AG20443 (cell line): ENCODE measurements at places on chromosomes 2 and 18.

DNA sequence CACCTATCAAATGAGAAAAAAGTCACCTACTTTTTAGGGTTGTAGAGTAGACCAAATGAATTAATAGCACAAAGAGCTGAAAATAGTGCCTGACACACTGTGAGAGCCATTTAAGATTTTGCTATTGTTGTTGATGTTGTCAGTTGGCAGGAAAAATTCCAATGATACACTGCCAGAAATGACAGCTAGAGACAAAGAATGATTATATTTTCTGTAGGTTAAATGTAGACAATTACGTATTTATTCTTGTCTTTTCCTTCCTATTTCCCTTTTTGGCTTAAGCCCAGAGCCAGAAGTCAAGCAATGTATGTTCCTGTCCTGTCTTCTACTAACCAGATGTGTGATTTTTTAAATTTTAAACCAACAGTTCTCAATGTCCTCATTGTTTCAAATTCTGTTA lies 17.2 kb downstream of the NRXN1 start:
- no peak for DNase-seq

DNA sequence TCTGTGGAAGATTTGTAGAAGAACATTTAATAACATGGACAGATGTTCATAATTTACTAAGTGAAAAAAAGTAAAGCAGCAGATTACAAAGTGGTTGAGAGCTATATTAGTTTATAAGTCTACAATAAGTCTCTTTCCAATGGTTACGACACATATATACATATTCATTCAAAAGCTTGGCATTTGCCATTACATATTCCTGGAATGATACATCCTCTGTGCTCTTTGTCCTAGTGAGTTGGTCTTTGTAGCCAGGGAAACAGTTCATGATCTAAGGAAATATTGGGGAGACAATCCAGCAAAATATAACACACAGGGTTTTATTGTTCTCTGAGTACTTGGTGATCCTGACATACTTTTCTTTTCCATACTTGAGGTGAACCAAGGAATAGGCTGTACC lies 32.5 kb upstream of the SOS1 start:
- DNase-seq = no peak

DNA sequence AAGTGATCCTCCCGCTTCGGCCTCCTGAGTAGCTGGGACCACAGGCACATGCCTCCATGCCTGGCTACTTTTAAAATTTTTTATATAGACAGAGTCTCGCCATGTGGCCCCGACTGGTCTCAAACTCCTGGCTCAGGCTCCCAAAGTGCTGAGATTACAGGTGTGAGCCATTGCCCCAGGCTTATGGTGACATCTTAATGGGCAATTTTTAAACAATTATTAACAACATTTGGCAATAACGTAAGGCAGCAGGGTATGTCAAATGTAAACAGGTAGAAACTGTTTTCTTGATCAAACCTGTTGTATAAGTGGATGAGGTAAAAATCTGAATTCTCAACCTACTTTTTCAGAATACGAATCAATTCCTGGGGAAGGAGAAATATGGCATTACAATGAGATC lies 11.0 kb downstream of the FECH start:
- no peak for DNase-seq

GRCh38 chr2:143716522-143716921 lies 587.3 kb downstream of the ARHGAP15 start:
- no peak for DNase-seq

- no peak for DNase-seq
These were observed 33.7 kb downstream of the RAMP1 start for GRCh38 chr2:237892984-237893595.

DNA sequence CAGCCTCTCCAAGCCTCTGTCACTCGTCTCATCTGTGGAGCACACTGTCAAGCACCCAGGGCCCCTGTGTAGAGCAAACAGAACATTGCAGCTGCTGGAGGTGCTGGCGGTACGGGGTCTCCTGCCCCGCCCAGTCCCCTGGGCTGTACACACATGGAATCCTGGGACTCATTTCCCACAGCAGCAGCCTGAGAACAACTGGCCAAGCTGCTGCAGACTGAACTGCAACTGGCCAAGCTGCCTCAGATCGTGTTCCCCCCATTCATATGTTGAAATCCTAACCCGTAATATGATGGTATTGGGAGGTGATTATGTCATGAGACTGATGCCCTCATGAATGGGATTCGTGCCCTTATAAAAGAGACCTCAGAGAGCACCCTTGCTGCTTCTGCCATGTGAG lies 130.5 kb downstream of the NCK2 start:
- no peak for DNase-seq

GRCh38 chr2:162174746-162175145 lies 22.7 kb upstream of the GCG start:
- no peak for DNase-seq

DNA sequence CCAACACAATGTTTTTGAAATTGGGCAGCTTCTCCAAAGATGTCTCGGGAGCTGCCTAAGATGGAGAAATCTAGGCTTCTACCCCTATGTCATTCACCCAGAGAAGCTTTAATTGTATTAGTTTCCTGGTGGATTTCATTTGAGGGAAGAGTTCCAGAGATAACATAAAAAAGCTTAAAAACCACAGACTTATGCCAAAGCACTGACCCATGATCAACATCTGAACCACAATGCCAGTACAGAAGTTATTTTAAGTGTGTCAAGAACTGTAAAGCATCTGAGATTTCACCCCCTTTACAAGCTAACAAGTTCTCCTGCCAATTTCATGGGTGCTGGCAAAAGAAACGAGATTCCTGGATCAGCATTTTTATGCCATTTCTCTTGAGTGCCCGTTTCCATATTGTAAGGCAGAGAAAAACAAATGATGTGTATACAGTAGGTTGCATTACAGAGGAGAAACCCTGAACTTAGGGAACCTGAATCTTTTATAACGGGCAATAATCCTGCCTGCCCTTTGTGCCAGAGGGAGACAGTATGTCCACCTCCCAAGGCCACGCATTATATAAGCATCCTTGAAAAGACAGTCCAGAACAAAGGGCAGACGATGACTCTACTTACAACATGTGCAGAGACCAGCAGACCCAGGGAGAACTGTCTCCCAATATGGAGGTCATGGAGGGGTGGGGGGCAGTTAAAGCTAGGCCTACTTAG lies 44.1 kb downstream of the MREG start:
- no peak for DNase-seq

DNA sequence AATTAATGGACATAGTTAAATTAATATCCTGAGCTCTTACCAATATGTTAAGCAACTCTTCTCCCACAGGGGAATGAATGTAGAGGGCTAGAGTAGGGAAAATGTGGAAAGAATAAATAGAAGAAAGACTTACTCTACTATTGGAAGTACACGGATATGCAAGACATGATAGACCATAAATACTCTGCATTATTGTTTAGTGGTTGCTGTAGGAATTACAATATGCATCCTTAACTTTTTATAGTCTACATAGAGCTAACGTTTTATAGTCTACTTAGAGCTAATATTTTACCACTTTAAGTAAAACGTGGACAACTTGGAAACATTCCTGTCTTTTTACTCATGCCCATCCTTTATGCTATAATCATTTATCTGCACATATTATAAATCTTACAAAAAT lies 163.8 kb upstream of the GALNT5 start:
- DNase-seq = no peak

DNA sequence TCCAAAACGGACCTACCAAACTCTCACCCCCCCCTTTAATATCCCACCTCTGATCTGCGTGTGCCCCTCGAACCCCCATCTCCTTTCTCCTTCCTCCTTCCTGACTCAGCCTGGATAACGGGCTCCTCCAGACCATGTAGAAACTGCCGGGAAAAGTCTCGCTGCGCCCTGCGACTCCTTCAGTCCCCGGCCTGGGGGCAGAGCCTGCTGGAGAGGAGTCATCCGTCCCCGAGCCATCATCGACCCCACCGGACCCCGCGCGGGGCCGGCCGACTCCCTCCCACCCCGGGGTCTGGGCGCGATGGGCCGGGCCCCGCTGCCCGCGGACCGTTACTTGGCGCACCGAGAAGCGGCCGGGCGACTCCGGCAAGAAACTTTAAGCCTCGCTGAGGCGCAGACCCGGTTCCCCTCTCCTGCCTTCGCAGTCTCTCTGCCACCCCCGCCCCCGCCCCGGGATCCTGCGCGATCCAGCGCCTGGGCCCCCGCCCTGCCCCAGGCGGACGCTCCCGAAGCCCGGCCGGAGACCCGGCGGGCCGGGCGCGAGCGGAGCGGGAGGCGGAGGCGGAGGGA lies 3.4 kb downstream of the ZEB2 start:
- peak; percentile 62 for DNase-seq

DNA sequence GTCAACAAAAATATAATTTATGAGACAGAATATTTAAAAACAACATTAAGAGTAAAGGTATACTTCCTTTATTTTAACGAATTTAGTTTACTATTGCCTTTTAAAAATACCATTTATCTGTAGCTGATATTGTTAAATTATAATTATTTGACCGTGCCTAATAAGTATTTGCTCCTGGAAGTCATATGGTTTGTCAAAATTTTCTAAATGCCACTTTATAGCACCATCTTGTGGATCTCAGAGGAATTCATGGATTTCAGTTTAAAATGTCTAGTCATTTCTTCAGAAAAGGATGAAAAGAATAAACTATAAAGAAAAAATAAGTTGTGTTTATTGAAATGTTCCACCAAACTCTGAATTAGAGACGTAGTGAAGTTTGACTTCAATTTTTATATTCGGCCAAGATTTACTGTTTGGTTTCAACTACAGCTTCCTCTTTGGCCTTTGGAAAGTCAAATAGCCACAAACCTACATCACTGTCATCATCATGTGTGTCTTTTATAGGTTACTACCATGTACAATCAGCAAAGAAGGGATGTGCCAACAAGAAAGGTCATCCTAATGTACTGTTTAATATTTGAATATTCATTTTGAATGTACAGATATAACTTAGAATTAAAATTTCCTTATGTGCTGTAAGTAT lies 10.3 kb upstream of the FTCDNL1 start:
- DNase-seq = peak; percentile 25

DNA sequence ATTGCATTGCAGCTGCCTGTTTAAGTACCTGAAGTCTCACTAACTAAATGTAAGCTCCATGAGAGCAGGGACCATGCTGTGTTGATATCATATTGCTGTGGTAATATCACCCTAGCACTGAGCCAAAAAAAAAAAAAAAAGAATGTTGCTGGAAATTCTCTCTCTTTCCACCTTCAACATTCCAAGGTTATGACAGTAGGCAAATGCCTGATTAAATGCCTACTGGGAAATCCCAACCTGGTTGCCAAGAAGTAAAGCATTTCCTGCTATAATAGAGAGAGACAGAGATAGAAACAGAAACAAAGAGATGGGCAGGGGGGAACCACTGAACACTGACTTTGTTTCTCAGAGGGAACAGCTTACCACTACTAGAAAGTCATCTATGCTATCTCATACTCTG lies 1604.2 kb downstream of the LRP1B start:
- no peak for DNase-seq

DNA sequence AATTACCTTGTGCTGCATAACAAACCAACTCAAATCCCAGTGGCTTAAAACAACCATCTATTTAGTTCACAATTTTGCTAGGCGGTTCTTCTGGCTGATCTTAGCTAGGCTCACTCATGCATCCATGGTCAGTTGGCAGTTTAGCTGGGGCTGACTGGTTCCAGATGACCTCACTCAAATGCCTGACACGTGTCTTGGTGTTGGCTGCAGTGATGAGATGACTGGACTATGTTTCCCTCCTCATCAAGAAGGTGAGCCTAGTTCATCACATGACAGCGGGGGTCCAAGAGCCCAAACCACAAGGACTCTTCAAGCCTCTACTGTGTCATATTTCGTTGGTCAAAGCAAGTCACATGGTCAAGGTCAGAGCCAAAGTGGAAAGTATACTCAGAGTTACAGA lies 42.7 kb upstream of the ACTR3 start:
- DNase-seq = peak; percentile 70

- no peak for DNase-seq
These were observed 231.6 kb upstream of the NT5C1B start for GRCh38 chr2:18820966-18821365.

- no peak for DNase-seq
These were observed 12.3 kb upstream of the ROCK2 start for GRCh38 chr2:11356764-11357163.

GRCh38 chr2:223008162-223008561 lies 43.8 kb upstream of the KCNE4 start:
- peak; percentile 61 for DNase-seq

DNA sequence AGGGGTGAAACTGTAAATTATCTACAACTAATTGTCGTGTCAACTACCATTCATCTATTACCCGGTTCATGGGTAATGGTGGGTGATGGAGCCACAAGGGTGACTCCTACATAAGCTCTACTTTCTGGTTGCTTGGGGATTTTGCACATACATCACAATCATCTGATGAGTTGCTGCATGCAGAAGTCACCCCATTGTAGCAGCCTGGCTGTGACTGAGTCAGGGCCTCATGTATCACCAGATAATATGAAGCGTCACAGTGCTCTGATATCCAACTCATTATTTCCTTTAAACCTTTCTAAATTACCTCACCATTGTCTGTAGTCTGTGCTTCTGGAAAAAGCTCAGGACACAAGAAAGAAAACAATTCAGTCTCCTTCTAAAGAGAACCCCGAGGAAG lies 32.4 kb upstream of the GORASP2 start:
- DNase-seq = no peak

DNA sequence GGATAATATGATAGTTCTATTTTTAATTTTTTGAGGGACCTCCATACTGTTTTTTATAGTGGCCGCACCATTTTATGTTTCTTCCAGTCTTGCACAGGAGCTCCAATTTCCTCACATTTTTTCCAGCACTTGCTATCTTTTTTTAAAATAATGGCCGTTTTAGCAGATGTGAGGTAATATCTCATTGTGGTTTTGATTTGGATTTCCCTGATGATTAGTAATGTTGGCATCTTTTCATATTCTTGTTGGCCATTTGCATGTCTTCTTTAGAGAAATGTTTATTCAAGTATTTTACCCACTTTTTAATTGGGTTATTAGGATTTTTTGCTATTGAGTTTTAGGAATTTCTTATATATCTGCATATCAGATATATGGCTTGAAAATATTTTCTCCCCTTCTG lies 29.9 kb upstream of the NAPG start:
- no peak for DNase-seq

GRCh38 chr2:224085246-224085645 lies 46.2 kb upstream of the SERPINE2 start:
- DNase-seq = peak; percentile 67

DNA sequence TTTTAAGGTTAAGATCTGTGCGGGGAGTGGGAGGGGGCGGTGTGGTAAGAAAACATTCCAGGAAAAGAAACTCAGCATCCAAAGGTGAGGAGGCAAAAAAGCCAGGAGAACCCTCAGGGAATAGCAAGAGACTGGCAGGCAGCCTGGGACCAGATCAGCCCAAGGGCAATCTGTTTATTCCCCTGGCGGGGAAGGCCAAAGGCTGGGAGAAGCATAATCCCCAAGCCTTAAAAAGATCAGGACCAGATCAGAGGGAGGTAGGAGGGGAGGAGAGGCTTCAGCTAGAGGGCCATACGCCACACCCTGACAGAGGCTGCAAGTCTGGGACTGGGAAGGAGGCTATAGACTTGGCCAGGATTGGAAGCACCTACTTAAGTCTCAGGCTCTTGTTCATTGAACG lies 163.0 kb upstream of the PXDN start:
- DNase-seq = no peak

GRCh38 chr2:157929871-157930667 lies 53.9 kb upstream of the ACVR1 start:
- DNase-seq = no peak

GRCh38 chr18:58525928-58526424 lies 102.9 kb downstream of the ALPK2 start:
- DNase-seq = no peak
